ENCODE measurements at places on chromosomes 6 and 20.

GRCh38 chr6:159462431-159462830 lies 230.6 kb downstream of the SOD2 start:
- DNase-seq, result no peak

DNA sequence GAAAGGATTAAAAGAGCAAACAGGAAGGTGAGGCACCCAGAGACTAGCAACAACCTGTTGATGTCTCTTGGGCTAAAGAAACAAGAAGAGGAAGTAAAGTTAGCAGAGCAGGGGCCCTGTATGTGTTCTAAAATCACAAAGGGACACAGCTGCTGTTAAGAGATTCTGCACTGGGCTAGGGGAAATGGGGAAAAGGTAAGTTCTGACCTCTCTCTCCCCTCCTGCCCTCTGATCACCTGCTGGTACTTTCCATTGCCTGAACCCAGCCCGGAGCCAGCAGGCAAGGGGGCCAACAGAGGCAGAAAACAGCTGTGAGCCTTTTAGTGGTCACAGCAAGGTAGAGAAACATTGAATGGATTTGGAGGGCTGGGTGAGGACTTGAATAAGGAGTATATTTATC lies 13.5 kb upstream of the CNR1 start:
- no peak for DNase-seq

- DNase-seq, result no peak
Measured at GRCh38 chr6:20169786-20170185, 42.5 kb downstream of the MBOAT1 start.

- no peak for DNase-seq
Measured at GRCh38 chr6:14658886-14659561, 541.5 kb downstream of the CD83 start.

DNA sequence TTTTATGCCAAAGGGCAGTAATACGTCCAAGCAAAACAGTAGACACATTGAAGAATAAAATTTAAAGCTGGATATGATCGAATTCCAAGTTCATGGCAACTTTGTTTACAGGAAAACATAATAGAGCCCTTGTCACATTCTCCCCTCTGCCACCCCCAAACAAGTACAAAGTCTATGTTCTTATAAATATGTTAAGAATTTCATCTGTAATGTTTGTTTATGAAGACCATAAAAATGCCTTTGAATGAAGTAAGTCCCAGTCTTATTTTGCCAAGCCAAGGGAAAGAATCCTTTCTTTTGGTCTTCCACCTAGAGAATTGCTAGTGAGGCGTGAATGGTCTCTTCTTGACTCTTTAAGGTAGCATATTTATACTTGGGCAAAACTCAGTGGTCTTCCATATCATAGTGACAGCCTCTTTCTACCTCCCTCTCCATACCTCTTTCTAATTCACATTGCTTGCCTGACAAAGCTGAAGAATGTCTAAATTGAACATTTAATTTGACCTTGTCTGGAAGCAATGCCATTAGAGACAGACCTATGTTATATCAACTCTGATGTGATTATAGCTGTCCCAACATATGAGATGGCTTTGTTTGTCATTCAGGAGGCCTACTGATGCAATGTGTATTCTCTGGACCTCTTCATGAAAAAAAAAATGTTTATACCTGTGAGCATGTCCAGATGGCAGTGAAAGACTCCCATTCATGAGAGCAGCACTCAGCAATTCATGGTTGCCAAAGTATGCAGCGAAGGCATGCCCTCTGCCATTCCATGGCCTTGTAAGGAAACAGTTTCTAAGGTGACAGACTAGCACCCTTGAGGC lies 70.6 kb upstream of the CCN2 start:
- DNase-seq, result no peak

DNA sequence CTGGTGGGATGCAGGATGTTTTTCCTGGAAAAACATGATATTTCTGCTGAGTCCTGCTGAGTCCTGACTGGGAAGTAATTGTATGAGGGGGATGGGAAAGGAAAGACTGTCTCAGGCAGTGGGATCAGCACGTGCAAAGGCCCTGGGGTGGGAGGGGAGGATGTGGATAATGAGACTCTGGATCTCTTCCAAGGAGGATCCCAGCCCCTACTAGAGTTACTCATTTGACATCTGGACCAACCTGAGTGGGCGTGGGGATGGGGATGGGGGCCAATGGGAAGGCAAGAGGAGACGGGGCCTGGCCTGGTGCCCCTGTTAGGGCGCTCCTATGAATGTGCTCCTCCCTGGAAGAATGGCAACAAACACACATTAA lies 73.0 kb downstream of the CD40 start:
- DNase-seq, result no peak

DNA sequence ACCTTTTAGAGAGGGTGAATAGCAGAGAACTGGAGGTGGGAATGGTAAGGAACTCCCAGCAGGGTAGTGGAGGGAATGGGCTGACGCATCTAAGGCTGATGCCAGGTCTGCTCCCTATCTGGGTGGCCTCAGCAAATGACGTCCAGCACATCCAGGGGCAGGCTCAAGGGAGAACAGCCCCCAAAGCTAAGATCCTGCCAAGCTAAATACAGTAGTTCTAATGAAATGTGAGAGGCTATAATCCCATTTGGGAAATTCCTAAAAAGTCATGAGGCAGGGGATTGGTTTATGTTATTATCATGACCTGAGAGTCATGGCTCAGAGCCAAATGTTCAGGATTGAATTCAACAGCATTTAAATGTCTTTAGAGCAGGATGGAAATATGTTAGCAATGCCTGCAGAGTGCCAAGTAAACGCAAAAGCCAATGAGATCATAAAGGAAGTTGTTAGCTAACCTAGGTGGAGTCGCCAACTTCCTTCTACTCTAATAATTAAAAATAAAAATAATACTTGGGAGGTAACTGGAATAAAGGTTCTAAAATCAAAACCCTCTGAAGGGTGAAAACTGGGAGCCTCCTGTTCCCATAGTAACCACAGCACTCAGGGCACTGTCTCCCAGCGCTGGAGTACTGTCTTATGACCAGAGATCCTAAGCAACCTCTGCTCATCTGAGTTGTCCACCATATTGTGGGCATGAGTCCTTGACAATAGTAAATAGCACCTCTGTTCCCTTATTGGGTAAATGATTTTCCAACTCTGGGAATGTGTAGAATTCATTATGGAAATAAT lies 34.8 kb downstream of the IYD start:
- no peak for DNase-seq

DNA sequence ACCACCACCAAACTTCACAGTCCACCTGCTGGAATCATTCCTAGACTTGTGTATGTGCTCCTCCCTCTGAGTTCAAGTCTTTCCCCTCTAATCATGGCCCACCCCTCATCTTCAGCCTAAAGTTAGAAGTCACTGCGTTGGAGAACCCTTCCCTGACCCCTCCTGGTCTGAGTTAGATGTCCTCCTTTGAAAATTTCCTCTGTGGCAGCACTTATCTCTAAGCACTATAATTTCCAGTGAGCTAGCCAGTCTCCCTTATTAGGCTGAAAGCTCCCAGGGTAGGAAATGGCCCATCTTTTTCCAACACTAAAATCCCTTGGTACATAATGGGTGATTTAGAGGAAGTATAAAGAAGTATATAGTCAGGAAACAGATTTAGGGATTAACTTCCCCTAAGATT lies 63.2 kb downstream of the SESN1 start:
- no peak for DNase-seq

- DNase-seq, result peak; percentile 25
Measured at GRCh38 chr20:63498960-63499337, at the start of gene EEF1A2. EEF1A2 (minus strand) TSS chr20:63499083; CDS start chr20:63497763, 1,320 bp downstream.

DNA sequence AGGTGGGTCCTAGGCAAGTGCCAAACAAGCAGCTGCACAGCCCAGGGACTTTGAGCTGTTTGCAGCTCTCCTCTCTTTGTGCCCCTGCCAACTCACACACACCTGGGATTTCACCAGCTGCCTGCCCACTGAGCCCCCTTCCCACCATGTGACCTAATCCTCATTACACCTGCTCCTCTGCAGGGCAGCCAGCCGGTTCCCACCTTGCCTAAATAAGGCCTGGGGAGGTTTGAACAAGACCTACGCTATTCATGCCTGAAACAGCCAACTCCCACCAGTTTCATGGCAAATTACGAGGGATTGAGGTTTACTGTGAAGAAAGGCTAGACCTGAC lies 92.6 kb upstream of the SOX4 start:
- no peak for DNase-seq
